NCI-H446 (cell line): ENCODE measurements at places on chromosomes 3 and 15.

DNA sequence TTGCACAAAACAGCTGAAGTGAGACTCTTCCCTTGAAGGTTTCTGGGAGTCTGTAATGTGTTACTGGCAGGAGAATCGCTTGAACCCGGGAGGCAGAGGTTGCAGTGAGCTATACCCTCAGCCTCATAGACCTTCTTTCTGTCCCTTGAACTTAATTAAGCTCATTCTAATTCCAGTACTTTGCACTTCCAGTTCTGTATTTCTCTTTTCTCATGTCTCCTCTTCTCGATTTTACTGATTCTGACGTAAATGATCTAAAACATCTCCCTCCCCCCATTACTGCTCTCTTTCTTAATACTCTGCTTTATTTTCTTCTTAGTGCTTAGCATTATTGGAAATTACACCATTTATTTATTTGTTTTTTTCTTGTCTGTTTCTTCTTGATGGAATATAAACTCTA, 165.4 kb upstream of the P2RY1 start:
- DNase-seq = no peak

GRCh38 chr3:88996691-88997090, 110.7 kb upstream of the EPHA3 start:
- DNase-seq = no peak

- DNase-seq = no peak
Measured at GRCh38 chr3:45312836-45313493, 75.4 kb upstream of the LARS2 start.

DNA sequence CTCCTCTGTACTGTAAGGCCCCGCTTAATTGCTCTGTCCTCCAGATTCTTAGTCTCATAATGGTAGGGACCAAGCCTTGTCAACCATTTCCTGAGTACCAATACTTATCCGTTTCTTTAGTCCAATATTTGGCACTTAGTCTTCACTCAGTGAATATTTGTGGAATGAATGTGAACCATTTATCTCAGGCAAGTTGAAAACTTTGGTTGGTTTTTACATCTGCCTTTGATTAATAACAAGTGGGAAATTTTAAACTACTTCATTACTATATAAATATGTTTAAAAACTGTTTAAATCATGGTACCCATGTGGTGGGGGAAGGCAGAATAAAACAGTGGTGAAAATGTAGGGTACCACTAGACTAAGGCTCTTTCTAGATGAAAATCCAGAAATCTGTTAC, 15.2 kb downstream of the CA12 start:
- no peak for DNase-seq

DNA sequence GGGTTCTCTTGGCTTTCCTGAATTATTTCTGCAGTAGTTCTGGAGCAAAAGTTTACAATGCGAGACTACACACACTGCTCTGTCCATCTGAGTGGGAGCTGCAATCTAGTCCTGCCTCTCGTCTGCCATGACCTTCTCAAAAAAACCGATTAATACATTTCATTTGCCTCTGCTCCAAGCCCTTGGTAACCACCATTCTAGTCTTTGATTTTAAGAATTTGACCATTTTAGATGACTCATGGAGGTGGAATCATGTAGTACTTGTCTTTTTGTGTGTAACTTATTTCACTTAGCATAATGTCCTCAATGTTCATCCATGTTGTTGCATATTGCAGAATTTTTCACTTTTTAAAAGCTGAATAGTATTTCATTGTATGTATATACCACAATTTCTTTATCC, 356.9 kb downstream of the SV2B start:
- DNase-seq = no peak

GRCh38 chr3:185297867-185298266, 44.0 kb upstream of the EHHADH start:
- no peak for DNase-seq

GRCh38 chr15:82538961-82539690, 1.1 kb downstream of the RPS17 start:
- no peak for DNase-seq

GRCh38 chr3:197023998-197024651, 5.5 kb downstream of the MELTF start:
- DNase-seq = no peak

- DNase-seq = no peak
Measured at GRCh38 chr3:194476784-194477183, 10.0 kb downstream of the ATP13A3 start.

DNA sequence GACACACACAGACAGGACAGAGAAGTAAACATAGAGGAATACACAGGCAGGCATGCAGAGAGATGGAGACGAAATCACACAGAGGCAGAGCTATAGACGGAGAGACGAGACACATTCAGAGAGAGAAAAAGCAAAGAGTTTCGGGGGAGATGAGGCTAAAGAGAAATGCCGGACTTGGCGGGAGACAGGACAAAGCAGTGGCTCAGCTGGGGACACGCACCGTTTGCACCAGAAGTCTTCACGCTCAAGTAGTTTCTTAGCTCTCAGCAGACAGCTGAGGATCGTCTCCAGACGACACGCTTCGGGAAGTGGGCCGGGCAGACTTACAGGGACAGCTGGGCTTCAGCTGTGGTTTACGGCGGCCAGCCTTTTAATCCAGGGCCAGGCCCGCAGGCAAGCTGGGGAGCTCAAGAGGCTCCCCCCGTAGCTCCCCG, 56.2 kb upstream of the DLG1 start:
- DNase-seq = peak; percentile 72

GRCh38 chr3:42043099-42043813, 47.9 kb upstream of the TRAK1 start:
- no peak for DNase-seq

- no peak for DNase-seq
Measured at GRCh38 chr3:186166036-186166435, 57.1 kb upstream of the ETV5 start.

GRCh38 chr3:184062637-184063036, 9.8 kb downstream of the HTR3C start:
- no peak for DNase-seq

DNA sequence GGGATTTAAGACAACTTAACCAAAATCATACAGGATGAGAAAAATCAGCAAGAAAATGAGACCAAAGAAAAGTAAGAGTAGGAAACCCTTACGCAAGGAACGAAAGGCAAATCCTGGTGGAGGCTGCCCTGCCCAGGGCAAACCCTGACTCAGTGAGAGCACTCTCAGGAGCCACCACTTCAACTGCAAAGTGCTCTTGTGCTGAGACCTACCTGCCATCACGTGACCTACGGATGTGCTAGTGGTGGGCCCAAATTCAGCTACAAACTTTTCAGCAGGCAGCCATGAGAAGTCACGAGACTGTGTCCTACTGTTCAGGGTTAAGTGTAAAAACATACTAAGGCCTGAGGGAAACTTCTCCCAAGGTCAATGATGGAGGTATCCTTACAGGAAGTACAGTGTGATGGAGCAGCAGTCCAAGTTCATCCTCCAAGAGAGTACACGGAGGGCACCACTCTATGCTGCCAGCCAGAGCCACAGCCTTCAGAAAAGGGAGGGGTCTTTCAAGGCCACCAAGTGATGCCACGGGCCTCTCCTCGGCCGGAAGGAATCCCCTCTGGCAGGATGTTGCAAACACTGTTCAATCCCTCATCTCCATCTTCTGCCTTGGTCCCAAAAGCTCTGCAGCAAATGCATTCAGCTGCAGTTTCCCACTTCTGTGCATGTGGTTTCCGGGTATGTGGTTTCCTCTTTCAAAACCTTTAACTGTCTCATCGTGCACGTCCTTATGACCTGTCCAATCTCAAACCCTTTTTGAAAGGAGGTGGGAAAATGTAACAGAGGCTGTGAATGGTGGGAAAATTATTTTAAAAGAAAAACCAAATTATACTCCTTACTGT, 9.5 kb downstream of the CHSY1 start:
- DNase-seq = no peak

DNA sequence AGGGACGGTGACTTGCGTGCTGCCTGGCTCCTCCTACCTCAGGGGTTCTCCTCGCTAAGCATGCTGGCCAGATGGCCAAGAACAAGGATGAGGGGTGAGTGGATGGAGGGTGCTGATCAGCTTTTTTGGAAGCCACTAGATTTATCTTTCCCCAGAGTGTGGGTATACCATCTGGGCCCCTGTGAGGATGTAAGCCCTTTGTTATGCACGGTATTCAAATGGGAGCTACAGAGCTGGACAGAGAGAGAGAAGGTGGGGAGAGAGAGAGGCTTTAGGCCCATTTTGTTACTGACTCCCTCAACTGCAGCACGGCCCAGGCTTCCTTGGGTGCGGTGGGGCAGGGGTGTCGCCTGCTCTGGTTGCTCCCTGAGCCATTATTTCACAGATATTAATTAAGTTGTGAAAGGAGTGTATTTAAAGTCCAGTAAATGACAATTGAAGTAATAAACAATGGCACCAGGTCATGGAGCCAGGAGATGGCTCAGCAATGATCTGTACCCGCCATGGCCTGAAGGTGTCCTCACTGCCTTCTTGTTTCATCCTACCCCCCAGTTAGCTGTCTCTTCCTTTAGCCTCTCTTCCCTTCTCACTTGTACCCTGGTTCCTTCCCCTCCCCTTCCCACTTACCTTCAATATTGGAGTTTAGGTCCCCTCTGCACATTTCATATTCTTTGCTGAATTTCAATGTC, 158.0 kb downstream of the CLSTN2 start:
- DNase-seq = peak; percentile 82

GRCh38 chr3:41430886-41431285, 231.6 kb downstream of the CTNNB1 start:
- DNase-seq = no peak

- DNase-seq = no peak
Measured at GRCh38 chr3:79953591-79954101, 185.8 kb upstream of the ROBO1 start.

GRCh38 chr3:188154809-188155574, 1.0 kb downstream of the LPP start:
- DNase-seq = peak; percentile 19

- no peak for DNase-seq
Measured at GRCh38 chr15:35260941-35261340, 175.8 kb upstream of the NANOGP8 start.

DNA sequence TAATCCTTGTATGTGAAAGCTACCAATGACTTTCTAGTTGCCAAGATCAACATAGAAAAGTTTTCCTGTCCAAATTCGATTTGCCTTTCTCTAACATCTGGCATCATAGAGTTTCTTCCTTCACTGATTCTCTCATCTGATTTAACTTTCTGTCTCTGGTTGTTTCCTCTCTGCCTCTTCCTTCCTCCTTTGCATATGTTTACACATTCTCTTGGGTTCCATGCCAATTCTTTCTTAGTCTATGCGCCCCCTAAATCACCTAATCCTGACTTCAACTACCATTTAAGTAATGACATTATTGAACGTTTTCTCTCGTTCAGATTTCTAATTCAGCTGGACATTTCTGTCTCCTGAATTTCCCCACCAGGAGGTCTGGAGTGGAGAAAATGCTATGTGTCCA, 561.9 kb upstream of the TGFBR2 start:
- DNase-seq = peak; percentile 15

DNA sequence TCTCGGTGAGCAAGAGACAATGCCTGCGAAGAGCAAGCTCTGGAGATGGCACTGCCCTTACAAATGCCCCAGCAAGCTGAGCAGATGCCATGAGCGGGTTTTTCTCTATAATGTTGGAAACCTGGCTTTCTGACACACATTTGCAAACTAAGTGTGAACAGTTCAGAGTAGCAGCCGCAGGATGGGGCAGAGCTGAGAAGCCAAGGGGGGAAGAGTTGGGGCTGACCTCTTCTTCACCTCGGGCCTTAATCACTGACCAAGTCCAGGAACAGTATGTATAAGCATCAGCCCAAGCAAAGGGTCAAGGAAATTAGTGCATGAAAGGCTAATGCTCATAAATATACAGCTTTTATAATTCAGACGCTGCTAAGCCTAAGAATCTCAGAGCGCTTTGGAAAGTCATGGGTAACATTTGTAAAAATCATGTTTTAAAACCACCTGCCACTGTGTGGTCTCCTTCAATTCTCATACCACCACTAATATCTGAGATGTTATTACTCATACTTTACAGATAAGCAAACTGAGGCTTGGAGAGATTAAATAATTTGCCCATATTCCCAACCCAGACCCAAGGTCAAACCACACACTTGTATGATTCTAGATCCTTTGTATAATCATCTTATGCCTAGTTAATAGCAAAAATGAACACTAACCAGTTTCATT, 603.4 kb downstream of the FOXP1 start:
- no peak for DNase-seq

GRCh38 chr3:107315141-107315540, 62.1 kb upstream of the CCDC54 start:
- DNase-seq = no peak

- no peak for DNase-seq
Measured at GRCh38 chr15:61036136-61036535, 193.0 kb downstream of the RORA start.

GRCh38 chr15:80695099-80695910, at the start of gene ABHD17C:
TSS of gene ABHD17C (plus strand) at chr15:80695310. CDS start at chr15:80695430, 120 bp downstream.
- DNase-seq = peak; percentile 51

- DNase-seq = no peak
Measured at GRCh38 chr3:53808496-53808895, 37.7 kb downstream of the CHDH start.

- no peak for DNase-seq
Measured at GRCh38 chr3:8981700-8982099, 18.4 kb upstream of the RAD18 start.

DNA sequence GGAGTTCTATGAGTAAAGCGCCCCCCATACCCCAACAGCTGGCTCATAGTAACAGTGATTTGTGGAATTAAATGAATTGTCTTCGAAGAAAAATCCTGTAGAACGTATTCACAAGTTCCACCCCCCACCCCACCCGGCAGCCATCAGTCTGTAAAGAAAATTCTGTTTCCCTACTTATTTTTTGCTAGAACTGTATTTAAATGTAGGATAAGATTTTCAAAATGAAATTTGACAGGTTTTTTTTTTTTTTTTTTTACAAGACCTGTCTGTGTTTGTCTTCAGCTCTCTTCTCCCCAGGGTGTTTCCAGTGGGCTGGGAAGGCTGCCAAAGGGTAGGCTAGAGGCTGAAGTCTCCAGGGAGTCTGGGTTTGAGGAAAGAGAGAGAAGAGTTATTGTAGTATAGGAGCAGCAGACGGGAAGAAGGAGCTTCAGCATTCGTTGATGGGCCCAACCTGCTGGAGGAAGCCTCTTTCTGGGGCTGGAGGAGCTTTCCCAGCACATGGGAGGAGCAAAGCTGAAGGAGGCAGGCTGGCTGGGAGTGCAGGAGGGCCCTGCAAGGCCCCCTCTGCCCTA, 130.6 kb upstream of the SEMA6D start:
- peak; percentile 78 for DNase-seq

GRCh38 chr3:146425341-146425740, 44.0 kb downstream of the PLSCR2 start:
- DNase-seq = no peak

GRCh38 chr3:145704020-145704419, 457.0 kb downstream of the PLOD2 start:
- no peak for DNase-seq

DNA sequence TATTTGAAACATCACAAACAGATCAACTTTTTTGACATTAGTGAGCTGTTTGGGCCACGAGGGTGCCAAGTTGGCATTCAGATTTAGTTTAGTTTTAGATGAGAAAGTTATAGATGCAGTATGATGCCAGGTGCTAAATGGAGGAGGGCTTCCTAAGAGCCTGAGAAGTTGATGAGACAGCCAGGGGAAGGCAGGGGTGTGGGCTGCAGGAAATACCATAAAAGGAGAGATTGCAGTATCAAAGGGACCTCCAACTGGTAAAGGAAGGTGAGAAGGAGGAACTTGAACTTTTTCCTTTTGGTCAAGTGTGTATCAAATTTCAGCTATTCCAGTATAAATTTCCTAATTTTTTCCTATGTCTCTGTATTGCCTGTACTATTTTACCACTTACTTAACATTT, 2.0 kb upstream of the TNIK start:
- DNase-seq = no peak

- DNase-seq = no peak
Measured at GRCh38 chr15:29568840-29569532, 253.3 kb downstream of the TJP1 start.

- no peak for DNase-seq
Measured at GRCh38 chr3:129034642-129035041, 25.9 kb upstream of the GP9 start.
